ENCODE measurements at places on chromosomes 1 and 21.

DNA sequence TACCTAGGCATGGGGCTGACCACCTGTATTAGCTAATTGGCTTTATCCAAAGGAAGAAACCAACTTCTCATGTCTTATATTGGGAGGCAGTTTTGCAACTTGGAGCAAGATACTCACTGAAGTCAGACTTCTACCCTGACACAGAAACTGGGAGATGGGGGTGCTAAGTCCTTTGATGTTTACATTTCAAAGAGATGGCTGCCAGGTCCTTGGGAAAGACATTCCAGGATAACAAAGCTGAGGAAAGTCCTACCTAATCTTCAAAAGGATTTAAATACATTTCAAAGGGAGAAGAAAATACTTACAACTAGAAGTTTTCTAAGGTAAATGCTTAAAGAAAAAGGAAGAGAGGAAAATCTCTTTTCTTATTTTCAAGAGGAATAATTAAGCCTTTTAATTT lies 62.1 kb downstream of the FH start:
- DNase-seq: no peak

GRCh38 chr1:83807821-83808220 lies 191.1 kb downstream of the TTLL7 start:
- no peak for DNase-seq

DNA sequence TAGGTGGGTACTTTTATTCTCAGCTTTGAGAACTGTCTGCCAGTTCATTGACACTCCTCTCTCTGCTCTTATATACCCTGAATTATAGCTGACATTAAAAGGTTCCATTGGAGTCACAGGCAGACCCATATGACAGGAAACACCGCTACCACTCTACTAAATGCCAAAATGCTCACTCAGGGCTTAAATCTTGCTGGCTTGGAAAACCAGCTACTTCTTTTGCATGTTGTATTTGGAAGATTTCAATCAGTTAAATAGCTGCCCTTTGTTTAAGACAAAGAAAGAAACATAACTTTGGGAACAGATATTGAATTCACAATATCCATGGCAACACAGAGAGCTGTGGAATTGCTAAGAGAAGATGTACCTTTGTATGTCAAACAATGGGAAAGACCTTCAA lies 876.5 kb downstream of the USP25 start:
- no peak for DNase-seq

- peak; percentile 19 for DNase-seq
Measured at GRCh38 chr21:33817138-33817537, 98.5 kb downstream of the ATP5PO start.

- no peak for DNase-seq
Measured at GRCh38 chr1:51871351-51871975, 7.1 kb downstream of the NRDC start.

DNA sequence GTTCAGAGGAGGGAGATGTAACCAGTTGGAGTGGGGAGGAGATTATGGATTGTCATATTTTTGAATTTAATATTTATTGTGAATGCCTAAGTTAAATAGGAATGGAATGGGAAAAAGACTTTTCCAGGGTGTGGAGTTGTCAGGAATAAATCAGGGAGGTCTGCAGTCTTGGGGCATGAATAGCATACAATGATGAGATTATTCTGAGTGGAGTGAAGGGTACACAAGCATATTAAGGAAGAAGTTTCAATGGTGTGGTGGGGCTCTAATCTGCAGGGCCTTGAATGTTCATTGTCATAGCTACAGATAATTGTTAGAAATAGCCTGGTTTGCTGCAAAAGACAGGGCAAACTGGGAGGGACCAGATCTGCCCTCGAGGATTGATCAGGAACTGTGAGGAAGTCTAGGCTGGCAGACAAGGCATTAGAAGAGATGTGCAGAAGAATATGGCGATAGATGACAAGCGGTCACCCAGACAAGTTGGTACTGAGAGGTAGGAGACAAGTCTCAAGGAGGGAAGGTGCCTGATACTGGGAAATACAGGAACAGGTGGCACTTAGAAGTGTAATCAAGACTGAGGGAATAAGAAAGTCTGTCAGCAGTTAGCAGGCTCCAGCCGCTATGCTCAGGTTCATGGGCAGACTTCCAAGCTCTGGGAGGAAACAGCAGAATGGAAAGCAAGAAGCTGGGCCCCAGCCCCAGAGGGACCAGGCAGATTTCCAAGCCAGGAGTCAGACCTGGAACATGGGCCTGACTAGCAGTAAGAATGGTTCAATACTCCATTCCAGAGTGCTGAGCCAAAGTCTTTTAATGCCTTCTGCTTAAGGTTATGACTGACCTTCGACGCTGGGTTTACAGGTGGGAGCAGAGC lies 20.9 kb upstream of the RGL1 start:
- DNase-seq: no peak

DNA sequence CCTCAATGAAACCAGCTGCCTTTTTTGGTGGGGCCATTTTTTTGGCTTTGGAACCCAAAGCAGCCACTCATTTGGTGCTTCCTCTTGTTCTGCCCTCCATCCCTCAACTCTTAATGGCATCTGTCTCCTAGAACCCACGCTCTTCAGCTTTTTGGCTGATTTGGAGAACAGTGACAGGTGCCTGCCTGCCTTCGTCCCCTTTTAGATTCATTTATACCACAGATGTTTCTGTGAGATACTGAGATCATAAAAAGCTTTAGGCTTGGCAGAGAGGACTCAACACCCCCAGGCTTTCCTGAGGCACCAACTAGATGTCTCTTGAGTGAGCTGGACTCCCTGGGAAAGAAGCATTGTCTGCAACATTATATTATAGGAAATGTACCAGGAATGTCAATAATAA lies 20.4 kb upstream of the YTHDF2 start:
- no peak for DNase-seq

DNA sequence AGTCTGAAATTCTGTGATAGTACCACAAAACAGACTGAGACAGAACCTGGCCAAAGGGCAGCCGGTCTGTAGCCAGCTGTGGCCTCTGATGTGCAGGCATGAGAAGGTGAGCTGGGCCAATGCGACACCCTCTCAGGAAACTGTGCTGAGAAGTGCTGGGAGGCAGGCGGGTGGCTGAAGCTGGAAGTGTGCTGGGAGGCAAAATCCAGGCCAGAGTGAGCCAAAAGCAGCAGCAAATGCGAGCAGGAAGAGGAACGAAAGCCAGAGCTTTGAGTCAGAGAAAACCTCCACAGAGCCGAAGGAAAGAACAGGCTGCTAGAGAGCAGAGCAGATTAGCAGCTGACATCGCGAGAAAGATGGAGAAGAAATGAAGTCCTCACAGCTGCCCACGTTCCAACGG lies 10.2 kb upstream of the ATP13A2 start:
- no peak for DNase-seq

- peak; percentile 23 for DNase-seq
Measured at GRCh38 chr1:43455213-43455889, 1.6 kb upstream of the HYI start.

DNA sequence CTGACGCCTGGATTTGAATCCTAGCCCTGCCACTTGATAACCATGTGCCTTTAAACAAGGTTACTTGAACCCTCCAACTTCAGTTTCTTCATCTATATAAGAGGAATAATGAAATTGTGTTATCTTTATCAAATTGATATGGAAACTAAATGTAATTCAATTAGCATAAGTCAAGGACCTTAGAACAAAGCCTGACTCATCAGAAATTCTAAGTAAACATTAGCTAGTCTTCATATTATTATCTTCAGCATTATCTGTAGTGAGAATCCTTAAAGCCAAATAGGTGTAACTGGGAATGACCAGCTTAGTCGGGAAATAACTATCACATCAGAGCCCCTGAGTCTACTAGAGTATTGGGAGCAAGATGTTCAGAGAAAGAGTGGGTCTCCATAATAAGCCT lies 6.6 kb downstream of the SELL start:
- DNase-seq: no peak

DNA sequence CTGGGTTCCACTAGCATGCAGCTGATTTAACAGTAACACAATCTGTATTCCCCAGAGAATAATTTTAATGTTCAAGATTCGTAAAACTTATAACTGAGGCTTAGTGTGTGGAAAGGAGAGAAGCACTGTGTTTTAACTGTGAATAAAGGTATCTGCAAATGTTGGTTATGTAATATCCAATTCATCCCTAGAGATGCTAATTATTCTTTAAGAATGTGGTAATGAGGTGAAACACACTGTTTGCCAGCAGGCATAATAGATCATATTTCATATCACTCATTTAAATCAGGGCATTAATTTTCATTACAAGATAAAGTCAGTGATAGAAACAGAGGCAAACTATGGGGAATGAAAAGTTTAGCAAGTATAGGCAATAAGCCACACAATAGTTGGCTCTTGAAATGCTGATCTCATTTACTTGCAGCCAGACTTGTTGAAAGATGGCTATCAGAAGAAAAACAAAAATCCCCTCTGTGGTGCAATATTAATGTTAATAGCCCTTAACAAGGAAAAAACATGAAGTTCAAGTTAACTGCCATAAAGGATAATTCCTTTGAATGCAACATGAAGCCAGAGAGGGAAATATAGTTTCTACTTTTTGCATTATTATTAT lies 33.4 kb downstream of the HMCN1 start:
- no peak for DNase-seq

- no peak for DNase-seq
Measured at GRCh38 chr1:8664887-8665286, 152.6 kb downstream of the RERE start.

- no peak for DNase-seq
Measured at GRCh38 chr1:63277195-63278192, 44.9 kb upstream of the FOXD3 start.

DNA sequence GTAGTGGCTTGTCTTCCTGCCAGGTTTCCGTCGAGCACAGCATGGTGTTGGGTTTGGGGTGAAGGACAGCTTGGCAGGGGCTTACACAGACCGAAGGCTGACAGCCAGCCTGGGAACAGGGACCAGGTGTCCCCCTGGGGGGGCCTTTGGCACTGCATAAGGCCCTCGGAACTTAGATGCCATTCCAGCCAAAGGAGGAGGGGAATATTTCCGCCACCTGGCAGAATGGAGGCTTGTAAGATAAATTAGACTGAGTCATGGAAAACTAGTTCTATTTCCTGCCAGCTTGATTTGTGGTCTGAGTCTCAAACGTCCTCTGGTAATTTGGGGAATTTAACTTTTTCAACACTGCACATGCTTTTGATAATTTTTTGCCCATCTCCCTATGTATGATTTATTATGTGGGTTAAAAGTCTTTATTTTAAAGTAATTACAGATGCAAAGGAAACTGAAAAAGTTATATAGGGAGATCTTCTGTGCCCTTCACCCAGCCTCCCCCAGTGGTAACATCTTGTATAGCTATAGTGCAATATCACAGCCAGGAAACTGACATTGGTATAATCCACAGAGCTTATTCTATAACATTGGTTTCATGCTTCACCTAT lies 11.5 kb upstream of the TMEM51 start:
- no peak for DNase-seq

GRCh38 chr1:165434281-165434680 lies 10.6 kb downstream of the RXRG start:
- DNase-seq: peak; percentile 46

- no peak for DNase-seq
Measured at GRCh38 chr21:46179708-46180078, 4.6 kb downstream of the SPATC1L start.

DNA sequence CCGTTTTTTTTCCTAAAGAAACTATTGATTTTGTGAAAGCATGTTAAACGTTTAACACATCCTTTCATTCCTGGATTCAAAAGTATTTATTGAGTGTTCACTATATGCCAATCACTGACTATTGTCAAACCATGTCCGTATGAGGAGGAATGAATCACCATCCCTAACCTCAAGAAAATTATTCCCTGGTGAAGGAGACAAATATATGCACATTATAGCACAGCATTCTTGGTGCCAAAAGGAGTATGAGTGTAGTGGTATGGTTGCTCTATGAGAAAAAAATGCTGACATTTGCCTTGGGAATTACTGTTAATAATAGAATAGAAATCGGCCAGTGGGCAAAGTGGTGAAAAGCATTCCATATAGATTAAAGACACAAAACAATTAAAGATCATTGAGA lies 1390.1 kb downstream of the MRPL39 start:
- DNase-seq: no peak

Data from NCI-H1417 (cell line).